ENCODE measurements at places on chromosomes 1 and 21. TPM values are rescaled to one million over a fixed set of nuclear protein-coding genes. Genes with fewer than 3 reads are reported as not detected.

GRCh38 chr1:67257173-67257535 is 50.5 kb upstream of the IL12RB2 start:
- DNase-seq = no peak

DNA sequence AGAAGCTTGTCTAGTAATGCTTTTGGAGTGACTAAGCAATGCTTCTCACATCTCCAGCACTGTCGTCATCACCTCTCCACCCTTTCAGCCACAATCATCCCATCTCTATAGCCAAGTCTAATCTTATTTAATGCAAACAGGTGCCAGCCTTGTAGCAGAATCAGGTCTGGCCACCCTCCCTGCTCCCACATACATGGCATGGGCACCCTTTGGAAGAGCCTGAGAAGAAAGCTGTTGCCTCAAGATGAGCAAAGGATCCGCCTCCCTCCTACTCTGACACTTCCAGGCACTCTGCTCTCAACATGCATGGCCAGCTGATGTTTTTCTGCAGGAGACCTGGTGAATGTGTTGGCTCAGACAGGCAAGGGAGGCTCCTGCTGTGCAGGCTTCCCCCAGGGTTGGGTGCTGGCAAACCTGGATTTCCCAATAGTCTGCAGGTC is 113.1 kb upstream of the GRIK3 start:
- DNase-seq = no peak

DNA sequence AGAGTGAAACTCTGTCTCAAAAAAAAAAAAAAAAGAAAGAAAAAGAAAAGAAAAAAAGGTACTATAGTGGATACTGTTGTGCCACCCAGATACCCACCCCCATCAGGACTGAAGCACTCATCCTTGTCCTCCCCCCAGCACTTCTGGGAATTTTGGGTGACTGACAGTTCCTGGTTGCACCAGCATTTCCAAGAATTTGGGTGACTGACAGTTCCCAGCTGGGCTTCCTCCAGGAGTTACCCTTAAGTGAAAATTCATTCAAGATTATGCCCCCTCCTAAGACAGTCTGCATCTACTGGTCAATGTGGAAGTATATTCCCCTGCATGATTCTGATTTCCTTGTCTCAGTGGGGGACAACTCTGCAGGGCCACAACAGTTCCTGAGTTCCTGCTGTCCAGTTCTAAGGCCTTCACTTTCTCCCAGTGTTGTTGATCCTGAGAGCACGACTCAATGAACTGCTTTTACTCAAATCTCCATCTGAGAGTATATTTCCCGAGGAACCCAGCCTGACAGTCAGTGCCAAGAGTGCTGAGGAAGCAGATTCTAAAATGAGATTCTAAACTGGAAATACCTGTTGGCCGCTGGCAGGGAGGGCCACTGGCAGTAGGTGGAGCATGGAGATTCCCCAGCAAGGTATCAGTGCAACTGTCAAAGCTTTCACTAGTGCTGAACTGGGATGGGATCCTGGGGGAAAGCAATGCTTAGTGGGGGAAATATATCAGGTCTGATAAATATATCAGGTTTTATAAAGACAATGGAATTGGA is 18.5 kb downstream of the RIIAD1 start:
- DNase-seq = peak; percentile 72

DNA sequence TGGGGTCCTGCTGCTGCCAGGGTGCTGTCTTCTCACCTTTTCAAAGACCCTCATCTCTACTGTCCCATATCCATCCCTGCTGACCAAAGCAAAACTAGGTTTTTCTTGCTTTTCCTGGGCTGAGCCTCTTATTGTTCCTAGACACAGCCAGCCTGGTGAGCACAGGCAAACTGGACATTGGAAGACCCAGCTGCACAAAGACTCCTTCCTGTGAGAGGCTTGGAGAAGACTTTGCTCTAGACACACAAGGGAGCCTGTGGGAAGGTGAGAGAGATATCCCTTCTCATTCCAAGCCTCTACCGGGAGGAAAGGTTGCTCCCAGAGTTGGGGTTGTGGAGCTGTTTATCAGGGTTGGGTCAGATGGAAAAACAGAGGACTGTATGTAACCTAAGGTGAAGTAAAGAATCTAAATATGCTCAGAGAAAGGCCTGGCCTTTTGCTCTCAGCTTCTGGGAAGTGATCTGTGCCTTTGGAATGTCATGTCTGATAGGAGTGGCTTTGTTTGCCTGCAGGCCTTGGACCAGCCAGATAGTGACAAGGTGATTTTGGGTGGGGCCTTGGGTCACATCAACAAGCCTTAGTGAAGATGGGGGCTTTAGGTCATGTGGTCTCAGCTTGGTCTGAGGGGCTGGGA is 87.6 kb upstream of the RUNX1 start:
- no peak for DNase-seq

GRCh38 chr1:227191607-227192006 is 126.7 kb downstream of the CDC42BPA start:
- DNase-seq = no peak

DNA sequence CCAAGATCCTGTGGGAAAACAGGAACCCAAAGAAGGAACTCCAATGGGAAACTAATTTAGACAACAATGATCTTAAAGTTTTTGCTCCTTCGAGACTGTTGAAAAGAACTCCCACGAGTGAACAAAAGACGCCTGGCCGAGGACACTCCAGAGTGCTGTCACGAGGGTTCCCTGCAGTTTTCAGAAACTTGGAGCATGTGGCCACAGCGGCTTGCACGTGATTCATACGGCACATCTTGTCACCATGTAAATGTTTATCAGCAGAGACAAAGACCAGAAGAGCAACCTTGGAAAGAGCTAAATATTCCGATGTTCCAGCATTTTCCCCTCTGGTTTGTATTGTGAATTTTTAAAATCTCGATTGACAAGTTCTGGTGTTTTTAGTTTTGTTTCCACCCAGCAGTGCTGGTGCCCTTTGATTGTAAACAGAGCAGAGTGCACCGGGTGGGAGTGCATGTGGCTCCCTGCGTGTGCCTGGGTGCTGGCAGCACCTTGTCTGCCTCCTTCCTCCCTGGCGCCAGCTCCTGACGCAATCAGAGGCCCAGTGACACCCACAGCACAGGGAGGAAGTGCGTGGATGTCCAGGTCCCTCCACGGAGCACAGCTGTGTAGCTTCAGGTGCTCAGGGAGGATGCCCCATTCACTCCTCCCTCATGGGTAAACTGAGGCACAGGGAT is 23.0 kb downstream of the LRRC3 start:
- no peak for DNase-seq

GRCh38 chr21:34926803-34927467 is 122.2 kb downstream of the RUNX1 start:
- no peak for DNase-seq

GRCh38 chr21:46058431-46059145 is 39.3 kb upstream of the COL6A2 start:
- no peak for DNase-seq

- no peak for DNase-seq
Observed at GRCh38 chr1:184389446-184389845, 2.6 kb downstream of the C1orf21 start.

DNA sequence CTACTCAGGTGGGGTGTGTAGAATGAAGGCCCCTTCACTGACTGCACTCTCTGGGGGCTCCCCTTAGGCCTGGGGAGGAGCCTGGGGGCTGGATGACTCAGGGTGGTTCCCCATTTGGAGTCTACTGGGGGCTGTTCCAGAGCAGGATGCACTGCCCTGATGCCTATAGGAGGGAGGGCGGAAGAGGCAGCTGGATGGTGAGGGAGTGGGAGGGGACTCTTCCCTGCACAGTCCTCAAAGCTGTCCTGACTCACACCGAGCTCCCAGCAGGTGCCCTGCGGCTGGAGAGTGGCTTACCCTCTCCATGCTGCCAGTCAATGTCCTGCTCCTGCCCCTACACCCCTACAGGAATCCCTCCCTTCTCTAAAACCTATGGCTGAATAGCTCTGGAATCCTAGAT is 204.4 kb downstream of the TRABD2B start:
- no peak for DNase-seq

GRCh38 chr1:29466258-29466657 is 229.9 kb downstream of the PTPRU start:
- no peak for DNase-seq

DNA sequence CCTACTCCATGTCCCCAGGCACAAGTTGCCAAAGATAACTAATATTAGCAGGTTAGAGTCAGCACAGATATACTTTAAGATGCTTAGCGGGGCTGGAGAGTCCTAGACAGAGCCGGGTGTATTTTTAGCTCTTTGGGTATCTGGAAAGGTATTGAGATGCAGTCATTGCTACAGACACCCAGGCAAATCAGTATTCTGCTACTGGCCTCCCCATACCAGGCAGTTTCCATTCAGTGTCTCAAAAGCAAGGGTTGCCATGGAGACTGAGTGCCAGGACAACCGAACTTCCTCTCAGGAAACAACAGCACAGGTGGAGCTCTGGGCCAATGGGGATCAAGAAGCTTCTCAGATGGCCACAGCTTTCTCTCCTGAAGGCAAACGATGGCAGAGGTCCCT is 45.3 kb downstream of the KCNC4 start:
- no peak for DNase-seq

DNA sequence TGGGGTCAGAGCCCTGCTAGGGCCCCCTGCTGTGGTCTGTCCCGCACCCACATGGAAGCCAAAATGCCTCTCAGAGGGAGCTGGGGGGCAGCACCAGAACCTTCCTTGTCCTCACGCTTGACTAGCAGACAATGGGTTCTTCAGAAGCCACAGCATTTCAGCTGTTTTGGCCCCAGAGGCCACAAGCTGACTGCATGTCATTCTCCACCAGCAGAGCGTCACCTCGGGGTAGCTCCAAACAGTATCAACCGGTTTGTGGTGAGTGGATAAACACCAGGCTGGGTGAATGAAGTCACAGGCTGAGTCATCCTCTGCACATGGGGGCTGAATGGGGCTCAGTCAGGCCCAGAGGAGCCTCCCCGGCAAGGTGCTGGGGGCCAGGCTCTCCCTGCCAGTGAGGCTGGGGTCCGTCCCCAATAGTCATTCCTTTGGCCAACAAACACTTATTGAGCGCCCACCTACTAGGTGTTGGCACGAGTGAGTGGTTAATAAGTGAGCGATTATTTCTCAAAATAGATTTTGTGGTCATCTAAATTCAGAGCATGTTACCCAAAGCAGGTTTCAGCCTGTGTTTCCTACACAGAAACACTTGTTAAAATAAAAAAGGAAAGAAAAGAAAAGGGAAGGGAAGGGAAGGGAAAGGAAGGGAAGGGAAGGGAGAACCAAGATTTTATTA is 9.1 kb downstream of the OLIG1 start:
- peak; percentile 66 for DNase-seq

DNA sequence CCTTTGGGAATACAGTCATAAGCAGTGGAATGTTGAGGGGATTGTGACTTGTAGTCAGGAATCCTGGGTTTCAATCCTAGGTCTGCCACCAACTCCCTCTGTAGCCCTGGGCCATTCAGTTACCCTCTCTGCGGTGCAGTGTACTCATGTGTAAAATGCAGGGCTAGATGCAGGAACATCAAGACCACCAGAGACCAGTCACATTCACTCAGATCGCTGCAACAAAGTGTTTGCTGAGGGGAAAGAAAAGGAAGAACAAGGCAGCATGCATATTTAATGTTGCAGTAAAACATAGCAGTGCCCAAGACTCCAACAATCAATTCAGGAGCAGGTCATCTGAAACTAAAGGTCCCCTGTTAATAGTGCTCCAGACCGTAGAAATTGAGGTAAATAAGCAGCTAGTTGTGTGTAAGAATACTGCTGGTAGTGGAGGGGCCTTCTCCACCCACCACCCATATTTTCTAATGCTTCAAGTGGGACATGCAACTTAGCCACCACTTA is 410.7 kb downstream of the OMA1 start:
- no peak for DNase-seq

DNA sequence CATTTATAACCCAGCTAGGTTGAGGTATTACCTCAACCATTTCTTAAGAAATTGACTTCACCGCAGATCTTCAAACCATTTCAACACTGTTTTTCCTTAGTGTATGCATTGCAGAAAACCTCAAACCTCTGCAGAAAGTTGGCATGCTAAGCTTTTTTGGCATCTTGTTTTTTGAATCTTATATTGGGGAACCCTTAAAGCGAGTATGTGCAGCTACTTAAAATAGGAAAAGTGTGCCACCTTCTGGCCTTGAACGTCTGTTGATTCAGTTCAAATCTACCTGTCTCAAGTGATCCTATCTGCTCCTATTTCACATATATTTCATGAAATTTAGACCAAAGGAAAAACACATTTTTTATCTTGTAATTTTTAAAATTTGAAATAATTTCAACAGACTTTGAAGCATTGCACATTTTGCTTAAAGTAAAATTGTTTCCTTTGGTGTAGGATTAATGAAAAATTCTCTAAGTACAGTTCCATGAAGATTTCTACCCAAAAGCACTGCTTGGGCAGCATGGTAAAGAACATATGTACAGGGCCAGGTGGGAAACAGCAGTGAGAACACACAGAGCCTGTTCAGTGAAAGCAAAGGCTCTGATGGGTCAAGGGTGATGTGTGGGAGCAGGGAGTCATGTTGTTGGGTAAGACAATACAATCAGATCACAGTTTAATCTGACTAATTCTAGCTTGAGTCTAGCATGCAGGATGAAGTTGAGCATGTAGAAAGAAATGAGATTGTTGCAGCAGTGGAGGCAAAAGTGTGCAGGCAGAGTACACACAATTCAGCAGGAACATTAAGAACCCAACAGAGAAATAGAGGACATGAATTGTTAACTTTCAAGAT is 17.2 kb downstream of the HENMT1 start:
- no peak for DNase-seq

DNA sequence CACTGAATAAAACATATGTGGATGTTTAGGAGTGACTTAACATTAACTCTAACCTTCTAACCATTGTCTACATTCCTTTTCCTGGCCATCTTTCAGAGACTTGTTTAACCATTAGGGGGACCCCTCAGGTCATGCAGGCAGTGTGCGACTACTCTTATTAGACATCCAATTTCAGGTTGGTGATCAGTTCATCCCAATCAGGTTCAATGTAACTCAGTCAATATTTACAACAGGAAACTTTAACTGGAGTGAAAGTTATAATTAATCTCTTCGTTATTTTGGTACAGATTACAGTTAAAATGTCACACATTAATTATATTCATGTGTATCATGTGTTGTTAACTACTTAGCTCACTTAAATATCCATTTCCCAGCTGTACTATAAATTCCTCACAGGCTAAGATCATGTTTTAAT is 68.8 kb upstream of the RGS1 start:
- no peak for DNase-seq

The MAP3K21 gene
- total RNA-seq = 3.9 TPM

The SPRR1A gene
- total RNA-seq = not detected

The OR2AK2 gene
- 0.44 TPM for total RNA-seq

The TEX38 gene
- not detected for total RNA-seq

The S100A16 gene
- 52.0 TPM for total RNA-seq

The ASCL5 gene
- total RNA-seq = not detected

The OR6K3 gene
- total RNA-seq = not detected

Data from breast epithelium (tissue), 4 donors.